ENCODE measurements at places on chromosomes 16 and 17. TPM values are rescaled to one million over a fixed set of nuclear protein-coding genes. Genes with fewer than 3 reads are reported as not detected.

Gene KIF2B
- not detected for total RNA-seq

Gene ABHD15
- total RNA-seq, result 1.8 TPM

- no peak for DNase-seq
Observed at GRCh38 chr17:3575511-3575910, 17.9 kb upstream of the TRPV3 start.

- no peak for DNase-seq
Observed at GRCh38 chr17:41500131-41500911, 5.1 kb downstream of the KRT13 start.

GRCh38 chr16:29765167-29766032 is 12.7 kb upstream of the ZG16 start:
- no peak for DNase-seq

GRCh38 chr17:80982426-80982974 is 9.1 kb upstream of the CHMP6 start:
- DNase-seq, result no peak

GRCh38 chr17:58586009-58586644 is 71.7 kb upstream of the MTMR4 start:
- no peak for DNase-seq

DNA sequence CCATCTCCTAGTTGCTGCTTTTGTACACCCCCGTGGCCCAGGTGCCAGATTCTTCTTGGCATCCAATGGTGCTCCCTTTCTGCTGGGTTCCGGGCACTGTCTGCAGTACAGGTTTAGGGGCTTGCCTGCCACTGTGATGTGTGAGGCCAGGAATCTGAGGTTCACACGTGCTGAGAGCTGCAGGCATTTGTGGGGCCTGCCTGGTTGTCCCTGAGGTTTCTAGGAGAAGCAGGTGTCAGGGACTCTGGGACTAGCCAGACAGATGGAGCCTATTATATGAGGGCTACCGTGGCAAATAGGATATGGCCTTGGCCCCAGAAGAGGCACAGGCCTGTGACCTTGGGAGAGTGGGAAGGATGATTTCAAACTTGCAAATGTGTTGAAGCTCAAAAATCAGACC is 29.3 kb downstream of the NDEL1 start:
- DNase-seq, result no peak

Gene KRT16
- not detected for total RNA-seq

DNA sequence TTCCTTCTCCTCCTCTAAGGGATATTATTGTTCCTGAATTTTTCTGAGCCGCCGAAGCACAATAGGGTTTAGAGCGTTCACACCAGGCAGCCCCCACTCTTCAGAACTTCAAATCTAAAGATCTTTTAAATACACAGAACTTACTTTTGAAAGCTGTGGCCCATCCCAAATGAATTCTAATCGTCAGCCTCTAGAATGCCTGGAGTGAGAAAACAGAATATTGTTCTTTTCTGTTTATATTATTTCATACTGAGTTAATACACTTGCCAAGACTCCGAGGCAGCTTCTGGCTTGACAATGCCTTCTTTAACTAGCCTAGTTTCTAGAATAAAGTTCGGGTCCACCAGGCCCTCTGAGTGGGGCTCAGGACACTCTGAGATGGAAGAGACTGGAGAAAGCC is 405.6 kb downstream of the WWOX start:
- no peak for DNase-seq

Gene TBC1D3
- not detected for total RNA-seq

Gene SDR42E2
- not detected for total RNA-seq

DNA sequence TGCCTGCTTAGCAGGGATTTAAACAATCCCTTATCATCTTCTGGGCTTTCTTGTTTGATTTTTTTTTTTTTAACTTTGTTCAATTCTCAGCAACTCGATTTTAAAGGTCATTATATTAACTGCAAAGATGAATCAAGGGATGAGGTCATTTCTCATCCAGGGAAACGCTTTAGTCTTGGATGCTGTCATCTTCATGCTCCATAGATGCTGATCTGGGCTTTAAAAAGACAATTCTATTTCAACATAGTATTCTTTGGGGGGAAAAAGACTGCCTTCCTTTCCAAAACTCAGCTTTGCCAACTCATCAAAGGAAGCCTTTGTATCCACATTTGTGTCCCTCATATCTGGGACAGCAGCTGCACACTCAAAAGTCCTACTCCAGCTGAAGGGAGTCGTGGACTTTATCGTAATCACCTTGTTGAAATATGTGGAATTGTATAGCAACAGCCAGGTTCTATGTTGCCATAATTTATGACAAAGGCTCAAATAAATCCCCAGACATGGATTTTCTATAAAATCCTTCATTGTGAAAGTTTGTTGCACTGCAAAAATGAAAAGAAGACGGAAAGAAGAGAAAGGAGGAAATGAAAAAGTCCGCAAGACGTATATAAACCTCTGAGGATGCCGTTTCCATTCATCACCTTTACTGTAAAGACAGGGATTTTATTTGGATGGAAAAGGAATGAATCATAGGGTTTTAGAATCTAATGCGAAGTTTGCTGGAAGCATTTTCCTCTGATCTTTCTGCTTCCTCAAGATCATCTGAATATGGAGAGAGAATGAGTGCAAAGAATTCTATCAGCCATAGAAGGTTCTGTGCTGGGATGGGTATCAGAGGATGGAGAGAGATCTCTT is 48.6 kb upstream of the XYLT1 start:
- DNase-seq, result no peak

Gene TEKT1
- 3.2 TPM for total RNA-seq

DNA sequence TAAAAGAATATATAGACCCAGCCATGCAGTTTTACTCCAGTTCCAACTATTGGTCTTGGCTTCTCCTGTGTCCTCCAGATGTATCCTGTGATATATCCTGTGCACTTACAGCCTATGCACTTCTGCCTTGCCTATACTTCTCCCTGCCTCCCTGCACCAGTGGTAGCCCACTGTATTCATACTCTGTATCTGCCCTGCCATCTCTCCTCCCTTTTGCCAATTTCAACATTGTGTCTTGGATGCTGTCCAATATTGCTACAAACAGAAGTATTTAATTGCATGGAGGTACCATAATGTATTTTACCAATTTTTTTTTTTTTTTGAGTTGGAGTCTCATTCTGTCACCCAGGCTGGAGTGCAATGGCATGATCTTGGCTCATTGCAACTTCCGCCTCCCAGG is 242.7 kb downstream of the HAPSTR1 start:
- no peak for DNase-seq

DNA sequence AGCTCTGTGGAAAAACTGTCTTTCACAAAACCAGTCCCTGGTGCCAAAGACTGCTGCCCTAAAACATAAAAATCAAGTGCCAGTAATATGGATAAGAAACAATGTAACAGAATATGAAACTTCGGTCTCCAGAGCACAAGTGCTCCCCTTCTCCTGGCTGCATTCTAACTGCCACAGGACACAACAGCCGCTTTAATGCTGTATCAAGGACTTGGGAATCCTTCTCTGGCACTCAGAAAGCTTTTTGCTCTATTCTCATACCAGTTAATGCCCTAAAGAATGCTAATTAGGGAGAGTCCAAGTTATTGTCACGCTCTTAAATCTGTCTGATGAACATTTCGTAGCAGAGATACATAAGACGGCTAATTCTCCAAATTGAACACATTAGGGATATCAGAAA is 90.9 kb downstream of the PARN start:
- no peak for DNase-seq

DNA sequence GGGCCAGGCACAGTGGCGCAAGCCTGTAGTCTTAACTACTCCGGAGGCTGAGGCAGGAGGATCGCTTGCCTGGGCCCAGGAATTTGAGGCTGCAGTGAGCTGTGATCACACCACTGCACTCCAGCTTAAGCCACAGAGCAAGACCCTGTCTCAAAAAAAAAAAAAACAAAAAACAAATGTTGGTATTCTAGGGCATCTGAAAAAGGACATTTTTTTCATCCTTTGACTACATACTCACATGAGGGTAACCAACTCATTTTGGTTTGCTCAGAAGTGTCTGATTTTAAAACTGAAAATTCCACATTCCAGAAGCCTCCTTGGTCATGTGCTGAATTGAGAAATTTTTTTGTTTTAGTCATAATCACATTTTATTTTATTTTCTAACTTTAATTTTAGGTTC is 12.7 kb upstream of the C16orf82 start:
- no peak for DNase-seq

DNA sequence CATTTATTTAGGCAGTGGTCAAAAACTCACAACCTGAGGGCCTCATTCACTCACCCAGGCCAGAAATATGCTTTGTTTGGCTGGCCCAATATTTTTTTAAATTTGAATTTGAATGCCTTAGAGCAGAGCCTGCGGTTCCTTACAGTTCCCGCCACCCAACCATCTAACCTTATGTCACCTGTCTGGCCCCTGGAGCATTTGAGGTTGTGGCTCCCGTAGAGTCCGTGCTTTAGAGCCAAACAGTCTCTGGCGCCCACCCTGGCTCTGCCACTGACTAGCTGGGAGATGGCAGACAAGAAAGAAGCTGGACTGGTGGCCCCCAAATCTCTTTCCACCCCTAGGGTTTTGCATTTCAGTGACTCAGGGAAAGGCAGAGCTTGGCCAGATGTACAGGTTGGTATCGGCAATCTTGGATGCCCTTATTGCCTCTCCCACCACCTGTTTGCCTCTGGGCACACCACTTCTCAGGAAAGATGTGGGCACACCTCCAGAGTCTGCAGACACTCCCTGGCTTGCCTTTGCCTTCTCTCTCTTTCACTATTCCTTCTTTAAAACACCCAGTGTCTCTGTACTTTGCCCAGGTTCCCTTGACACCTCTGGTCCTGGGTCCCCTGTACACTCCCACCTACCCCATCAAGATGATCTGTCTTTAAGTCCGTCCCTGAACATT is 1.9 kb upstream of the MAP3K14 start:
- DNase-seq, result no peak

DNA sequence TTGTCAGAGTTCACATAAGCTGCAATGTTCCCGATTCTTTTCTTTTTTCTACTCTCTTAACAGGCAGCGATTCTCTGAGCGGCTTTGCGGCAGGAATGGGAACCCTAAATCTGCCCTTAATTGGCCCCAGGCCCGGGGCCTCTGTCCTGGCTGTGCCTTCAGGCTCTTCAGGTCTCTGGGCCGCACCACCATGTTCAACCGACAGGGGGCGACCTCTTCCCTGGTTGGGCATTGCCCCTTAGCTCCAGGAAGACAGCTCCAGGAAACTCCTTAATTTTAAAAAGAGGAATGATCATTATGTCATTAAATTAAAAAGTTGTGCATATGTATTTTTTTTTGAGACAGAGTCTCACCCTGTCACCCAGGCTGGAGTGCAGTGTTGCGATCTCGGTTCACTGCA is 20.3 kb downstream of the CACNG5 start:
- no peak for DNase-seq

Gene KRT33A
- not detected for total RNA-seq

Gene NOXO1
- 0.64 TPM for total RNA-seq

DNA sequence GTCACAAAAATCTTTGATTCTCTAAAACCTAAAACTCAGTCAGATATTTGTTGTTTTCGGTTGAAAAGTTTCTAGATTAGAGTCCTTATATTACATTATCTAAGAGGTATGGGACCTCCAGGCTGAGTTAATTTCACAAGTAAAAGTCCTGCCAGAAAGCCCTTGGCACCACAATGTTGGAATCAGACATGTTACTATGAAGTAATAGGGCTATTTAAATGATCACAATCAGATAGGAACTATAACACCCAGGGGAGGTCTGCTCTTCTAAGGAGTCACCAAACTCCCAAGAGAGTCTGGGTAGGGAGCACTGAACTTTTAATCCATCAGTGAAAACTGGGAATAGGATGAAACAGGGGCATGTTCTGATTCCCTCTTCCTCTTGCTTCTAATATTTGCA is 54.2 kb downstream of the WIPI1 start:
- no peak for DNase-seq

Gene SLC47A1
- 1.00 TPM for total RNA-seq

Gene ARHGAP44
- 10.7 TPM for total RNA-seq

DNA sequence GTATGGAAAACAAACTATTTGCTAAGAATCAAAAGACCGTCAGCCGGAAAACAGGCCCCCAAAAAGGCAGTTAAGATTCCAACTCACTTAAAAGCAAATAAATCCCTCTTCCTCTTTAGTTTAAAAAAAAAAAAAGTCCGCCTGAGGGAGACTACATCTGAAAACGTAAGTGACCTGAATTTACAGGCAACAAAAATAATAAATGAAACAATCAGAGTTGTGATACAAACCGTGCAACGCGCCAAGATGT is 1.1 kb downstream of the KANSL1 start:
- DNase-seq, result no peak

Data from cerebellum (tissue), 4 donors.